ENCODE measurements at places on chromosomes 1 and 21. TPM values are rescaled to one million over a fixed set of nuclear protein-coding genes. Genes with fewer than 3 reads are reported as not detected.

DNA sequence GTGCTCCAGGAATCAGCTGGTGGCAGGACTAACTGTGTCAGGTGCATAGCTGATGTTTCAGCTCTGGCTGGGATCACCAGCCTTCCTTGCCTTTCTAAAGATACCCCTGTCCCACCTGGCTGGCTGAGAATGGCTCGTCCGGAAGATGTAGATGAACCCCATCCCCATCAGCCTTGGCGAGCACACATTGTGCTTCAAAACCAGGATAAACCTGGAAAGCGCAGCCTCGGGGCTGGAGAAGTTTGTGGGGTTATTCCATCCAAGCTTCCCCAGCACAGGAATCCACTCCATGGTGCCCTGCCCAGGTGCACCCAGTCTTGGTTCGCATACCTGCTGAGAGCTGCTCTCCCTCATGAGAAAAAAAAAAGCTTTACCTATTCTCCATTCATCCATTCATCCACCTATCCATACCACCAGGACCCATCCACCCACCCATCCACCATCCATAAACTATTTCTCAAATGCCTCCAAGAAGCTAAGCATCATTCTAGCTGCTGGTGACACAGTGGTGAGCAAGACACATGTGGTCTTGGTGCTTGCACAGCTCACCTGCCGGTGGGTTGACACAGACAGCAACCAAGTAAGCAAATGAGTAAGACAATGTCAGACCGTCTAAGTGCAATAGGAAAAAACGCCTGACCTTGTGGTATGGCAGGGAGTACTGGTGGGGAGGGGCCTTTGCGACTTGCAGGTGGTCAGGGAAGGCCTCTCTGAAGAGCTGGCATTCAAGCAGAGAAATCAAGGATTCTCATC is 94.0 kb downstream of the DMRTB1 start:
- no peak for DNase-seq

GRCh38 chr1:229856009-229856650 is 210.9 kb upstream of the GALNT2 start:
- no peak for DNase-seq

- DNase-seq = no peak
Measured at GRCh38 chr1:32755098-32755809, 52.7 kb upstream of the SYNC start.

DNA sequence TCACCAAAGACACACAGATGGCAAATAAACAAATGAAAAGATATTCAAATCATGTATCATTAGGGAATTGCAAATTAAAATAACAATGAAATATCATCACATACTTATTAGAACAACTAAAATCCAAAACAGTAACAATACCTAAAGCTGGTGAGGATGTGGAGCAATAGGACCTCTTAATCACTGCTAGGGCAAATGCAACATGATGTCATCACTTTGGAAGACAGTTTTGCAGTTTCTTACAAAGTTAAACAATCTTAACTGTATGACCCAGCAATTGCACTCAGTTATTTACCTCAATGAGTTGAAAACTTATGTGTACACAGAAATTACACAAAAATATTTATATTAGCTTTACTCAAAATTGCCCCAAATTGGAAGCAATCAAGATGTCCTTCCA is 47.3 kb downstream of the SELENOF start:
- DNase-seq = no peak

The WNT4 gene
- 26.4 TPM for total RNA-seq

Measured in type B pancreatic cell (in vitro differentiated cells).